ENCODE measurements at places on chromosomes 16 and 17.

DNA sequence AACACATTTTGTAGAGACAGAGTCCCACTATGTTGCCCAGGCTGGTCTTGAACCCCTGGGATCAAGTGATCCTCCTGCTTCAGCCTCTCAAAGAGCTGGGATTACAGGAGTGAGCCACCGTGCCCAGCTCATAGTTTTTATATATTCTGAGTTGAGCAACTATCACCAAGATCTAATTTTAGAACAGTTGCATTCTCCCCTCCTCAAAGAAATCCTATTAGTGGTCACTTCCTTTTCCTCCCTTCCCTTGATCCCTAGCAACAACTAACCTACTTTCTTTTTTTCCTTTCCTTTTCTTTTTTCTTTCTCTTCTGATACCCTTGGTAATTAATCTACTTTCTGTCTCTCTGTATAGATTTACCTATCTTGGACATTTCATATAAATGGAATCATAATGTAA is 61.5 kb upstream of the B4GALNT2 start:
- no peak for DNase-seq

- DNase-seq: no peak
Measured at GRCh38 chr16:26816885-26817571, 249.7 kb upstream of the C16orf82 start.

GRCh38 chr16:83305092-83305491 is 502.7 kb upstream of the HSBP1 start:
- DNase-seq: no peak

DNA sequence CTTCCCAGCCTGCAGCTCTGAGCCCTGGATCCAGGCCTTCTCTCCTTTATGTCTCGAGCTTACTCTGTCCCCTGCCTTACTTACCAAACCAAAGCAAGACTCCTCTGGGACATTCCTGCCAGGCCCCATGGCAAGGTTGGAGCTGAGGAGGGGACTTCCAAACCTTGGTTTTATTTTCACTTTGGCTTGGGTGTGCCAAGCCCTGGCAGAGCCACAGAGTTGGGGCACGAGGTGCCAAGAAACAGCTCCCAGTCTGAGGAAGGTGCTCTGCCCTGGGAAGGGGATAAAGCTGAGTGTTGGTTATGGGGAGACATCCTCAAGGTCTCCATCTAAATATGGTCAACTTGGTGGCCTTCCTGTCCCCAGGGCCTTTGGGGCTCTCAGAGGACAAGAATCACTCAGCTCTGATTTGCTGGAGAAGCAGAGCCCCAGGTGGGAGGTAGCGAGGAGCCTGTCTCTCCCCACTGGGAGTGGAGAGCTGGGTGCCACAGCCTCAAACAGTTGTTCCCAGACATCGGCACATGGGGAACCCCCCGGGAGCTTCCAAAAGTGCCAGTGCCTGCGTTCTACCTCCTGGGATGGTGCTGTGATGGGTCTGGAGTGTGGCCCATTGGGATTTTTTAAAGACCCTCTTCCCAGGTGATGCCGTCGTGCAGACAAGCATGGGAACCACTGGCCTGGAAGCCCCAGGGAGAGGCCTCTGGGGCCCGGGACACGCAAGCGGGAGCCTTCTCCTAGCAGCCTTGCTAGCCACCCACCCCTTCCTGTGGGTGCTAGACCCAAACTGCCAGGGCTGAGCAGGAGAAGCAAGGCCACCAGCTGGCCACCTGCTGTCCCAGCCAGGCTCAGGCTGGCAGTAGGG is 10.3 kb downstream of the NLRC5 start:
- DNase-seq: no peak

DNA sequence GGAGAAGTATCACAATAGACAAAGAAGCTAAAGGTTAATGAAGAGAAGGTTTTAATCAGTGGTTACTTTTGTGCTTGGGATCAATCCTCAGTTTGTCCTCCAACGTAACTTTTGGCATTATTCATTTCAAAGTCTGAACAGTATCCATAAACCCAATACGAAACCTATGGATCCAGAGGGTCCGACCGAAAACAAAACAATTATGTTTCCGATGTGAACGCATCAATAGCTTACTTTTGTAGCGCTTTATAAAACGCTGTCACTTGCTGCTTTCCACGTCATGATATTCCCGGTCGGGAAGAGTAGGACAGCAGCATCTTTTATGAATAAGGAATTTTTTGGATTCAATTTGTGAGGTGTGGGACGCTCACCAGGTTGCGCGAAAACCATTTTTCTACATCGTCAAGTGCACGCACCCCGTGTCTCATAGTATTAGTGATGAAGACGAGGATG is 383.8 kb downstream of the ZFHX3 start:
- DNase-seq: no peak

- DNase-seq: no peak
Measured at GRCh38 chr16:53456625-53457024, 22.4 kb downstream of the RBL2 start.

DNA sequence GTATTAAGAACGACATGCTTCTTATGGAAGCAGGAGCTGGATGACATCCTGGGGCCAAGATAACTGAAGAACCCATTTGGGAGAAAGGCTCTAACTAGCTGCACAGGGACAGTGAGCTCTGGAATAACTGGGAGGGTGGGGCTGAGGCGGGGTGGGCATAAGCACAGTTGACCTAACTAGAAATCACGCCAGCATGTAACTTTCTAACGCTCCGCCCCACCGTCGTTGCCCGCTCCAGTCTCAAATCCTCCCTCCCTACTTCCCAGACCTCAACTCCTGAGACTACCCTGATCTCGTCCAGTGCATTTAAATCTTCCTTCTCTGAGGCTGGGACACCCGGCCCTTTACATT is 436 bp downstream of the PHB1 start:
- DNase-seq: no peak

GRCh38 chr16:75847172-75847571 is 120.9 kb upstream of the CPHXL start:
- DNase-seq: no peak

DNA sequence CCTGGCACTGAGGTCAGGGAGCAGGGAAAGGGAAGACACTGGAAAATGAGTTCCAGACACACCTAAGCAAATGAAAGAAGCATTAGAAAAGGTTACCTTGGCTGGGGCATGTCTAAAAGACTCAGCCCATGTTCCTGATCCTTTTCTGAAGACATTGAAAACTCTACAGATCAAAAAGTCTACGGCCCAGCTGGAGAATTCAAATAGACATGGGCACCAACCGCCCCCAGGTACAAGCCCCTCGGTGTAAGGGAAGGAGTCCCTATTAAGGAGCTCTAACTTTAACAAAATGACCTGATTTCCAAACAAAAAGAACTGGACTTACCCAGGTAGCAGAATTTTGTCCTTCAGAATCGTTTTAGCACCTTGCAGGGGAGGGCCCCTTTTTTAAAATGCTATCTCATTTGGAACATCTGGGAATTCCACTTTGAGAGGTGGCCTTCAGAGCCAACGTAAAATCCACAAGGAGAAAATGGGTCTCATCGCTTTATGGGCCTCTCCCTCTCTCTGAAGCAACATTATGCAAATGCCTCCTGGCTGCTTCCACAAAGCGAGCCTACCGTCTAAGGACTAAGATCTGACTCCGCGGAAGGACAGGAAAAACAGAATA is 43.6 kb upstream of the RBFOX3 start:
- DNase-seq: no peak

DNA sequence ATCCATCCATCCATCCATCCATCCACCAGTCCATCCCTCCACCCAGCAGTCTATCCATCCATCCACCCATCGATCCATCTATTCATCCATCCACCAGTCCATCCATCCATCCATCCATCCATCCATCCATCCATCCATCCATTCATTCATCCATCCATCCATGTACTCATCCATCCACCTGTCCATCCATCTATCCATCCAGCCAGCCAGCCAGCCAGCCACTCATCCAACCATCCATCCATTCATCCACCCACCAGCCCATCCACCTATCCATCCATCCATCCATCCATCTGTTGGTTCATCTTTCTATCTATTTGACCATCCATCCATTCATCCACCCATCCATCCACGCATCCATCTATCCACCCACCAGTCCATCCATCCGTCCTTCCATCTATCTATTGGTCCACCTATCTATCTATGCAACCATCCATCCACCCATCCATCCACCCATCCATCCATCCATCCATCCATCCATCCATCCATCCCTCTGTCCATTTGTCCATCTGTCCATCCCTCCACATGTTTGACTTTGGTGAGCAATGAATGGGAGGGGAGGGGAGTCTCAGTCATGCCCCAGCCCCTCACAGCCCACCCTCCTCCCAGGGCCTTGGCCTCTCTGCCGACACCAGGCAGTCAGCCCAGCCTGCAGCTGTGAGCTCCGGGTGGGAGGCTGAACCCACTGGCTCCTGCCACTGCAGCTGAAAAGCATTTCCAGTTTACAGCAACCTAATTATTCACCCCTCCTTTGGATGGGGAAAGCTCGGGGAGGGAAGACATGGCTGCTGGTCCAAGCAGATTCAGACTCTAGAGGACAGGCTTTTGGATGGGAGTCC is 38.1 kb upstream of the SSTR5 start:
- no peak for DNase-seq

GRCh38 chr16:70159355-70160348 is 13.9 kb upstream of the CLEC18C start:
- no peak for DNase-seq

DNA sequence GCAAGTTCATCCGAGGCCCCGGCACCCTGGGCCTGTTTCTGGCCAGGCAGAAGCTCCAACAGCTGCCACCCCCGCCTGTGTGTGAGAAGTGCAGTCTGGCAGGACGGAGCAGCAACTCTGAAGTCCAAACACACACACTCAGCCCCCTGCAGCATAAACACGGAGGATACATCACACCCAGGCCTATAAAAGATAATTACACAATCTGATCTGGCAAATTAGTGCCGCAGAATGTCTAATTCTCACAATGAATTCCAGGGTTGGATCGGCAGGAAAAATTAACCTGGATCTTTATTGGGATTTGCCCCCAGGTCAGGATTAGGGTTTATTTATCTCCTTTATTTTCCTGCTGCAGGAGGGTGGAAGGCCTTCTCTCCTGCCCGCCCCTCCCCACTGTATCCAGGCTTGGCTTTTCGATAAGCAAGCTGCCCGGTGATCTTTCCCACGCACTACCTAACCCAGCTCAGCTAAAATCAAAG is 311.4 kb downstream of the SOX9 start:
- DNase-seq: peak; percentile 52

DNA sequence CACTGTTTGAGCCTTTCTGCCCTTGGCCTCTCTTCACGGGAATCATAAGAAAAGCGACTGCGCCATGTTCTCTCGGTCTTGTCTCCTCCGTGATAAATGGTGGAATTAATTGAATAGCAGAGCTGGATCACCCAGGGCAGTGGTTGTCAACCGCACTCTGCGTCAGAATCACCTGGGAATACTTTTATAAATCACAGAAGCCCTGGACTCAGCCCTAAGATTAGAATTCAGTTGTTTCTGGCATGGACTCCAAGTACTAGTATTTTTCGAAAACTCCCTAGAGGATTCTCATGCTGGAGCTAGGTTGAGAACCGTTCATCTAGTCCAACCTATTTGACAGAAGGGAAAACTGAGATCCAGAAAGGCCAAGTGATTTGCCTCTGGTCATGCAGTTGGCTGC is 64.1 kb downstream of the SPACA3 start:
- DNase-seq: no peak

- DNase-seq: no peak
Measured at GRCh38 chr17:81831957-81832607, 1.0 kb downstream of the MCRIP1 start.

DNA sequence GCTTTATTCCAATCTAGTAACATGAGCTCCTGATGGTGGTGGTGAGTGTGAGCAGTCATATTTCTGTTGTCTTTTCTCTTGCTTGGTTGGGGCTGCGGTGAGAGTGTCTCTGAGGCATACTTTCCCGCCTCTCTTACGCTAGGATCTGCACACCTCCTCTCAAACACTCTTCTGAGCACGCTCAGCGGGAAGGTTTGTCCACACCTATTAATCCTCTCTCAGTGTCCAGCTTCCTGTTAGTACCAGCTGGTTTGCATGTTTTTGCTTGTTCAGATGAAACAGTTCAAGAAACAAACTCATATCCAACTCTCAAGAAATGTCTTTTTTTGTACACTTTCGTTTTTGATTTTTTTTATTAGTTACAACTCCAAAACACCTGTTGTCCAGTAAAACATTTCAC is 89.5 kb downstream of the CCDC182 start:
- no peak for DNase-seq

DNA sequence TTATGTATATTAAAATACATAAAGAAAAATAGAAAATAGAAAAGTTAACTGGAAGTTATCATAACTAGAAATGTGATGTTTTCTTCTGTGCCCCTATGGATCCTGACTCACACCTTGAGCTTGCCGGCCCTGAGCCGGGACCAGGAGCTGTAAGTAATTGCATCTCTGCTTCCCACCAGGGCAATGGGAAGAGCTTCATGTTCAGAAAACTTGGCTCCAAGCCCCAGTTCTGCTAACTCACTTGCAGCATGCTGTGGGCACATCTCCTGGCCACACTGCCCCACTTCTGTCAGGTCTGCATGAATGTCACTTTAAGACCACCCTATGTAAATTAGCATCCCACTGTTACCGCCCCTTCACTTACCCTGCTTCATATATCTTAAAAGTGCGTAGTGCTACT is 37.2 kb downstream of the GNAO1 start:
- DNase-seq: no peak

- no peak for DNase-seq
Measured at GRCh38 chr16:68249371-68249770, 4.2 kb downstream of the PLA2G15 start.

DNA sequence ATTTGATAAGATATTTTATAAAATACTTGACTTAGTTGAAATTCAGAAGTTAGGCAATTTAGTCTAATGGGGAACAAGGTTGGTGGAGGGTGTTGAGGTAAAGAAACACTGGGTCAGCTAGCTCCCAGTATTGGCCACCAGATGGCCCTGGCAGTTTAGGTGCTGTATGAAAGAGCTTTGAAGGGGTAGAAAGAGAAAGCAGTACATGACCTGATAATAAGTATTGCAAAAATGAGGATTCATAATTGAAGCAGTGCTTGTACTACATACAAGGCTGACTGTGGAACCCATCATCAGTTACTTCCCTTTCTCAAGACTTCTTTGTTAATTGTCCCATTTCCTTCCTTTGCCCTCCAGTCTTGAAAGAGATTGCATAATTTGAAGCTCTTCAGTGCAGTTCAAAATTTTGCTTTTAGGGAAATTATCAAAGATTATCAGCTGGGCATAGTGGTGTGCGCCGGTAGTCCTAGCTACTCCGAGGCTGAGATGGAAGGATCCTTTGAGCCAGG is 29.4 kb downstream of the TANC2 start:
- no peak for DNase-seq

GRCh38 chr16:84194470-84195200 is 3.7 kb downstream of the ADAD2 start:
- DNase-seq: no peak

DNA sequence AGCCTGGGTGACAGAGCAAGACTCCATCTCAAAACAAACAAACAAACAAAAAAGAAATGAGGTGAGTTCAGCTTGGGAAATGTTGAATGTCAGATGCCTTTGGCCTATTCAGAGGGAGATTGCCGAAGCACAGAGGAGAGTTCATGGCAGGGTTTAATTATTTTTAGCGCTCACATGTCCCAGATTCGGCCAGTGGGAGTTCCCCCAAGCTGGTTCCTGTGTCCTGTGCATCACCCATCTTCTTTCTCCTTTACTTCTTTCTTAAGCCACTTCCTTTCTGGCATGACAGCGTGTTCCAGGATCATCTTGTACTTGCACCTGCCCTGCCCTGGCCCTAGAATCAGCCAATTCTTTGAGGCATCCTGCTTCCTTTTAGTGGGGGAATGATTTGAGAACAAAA is 9.2 kb downstream of the MPV17L start:
- DNase-seq: no peak
